NCI-H2171 (cell line): ENCODE measurements at places on chromosomes 11 and 22.

- DNase-seq: no peak
Observed at GRCh38 chr11:46979358-46979757, 42.8 kb downstream of the CSTPP1 start.

- no peak for DNase-seq
Observed at GRCh38 chr11:47889714-47890441, 41.7 kb upstream of the NUP160 start.

GRCh38 chr22:46504584-46504983 lies 32.8 kb downstream of the CELSR1 start:
- DNase-seq: no peak

DNA sequence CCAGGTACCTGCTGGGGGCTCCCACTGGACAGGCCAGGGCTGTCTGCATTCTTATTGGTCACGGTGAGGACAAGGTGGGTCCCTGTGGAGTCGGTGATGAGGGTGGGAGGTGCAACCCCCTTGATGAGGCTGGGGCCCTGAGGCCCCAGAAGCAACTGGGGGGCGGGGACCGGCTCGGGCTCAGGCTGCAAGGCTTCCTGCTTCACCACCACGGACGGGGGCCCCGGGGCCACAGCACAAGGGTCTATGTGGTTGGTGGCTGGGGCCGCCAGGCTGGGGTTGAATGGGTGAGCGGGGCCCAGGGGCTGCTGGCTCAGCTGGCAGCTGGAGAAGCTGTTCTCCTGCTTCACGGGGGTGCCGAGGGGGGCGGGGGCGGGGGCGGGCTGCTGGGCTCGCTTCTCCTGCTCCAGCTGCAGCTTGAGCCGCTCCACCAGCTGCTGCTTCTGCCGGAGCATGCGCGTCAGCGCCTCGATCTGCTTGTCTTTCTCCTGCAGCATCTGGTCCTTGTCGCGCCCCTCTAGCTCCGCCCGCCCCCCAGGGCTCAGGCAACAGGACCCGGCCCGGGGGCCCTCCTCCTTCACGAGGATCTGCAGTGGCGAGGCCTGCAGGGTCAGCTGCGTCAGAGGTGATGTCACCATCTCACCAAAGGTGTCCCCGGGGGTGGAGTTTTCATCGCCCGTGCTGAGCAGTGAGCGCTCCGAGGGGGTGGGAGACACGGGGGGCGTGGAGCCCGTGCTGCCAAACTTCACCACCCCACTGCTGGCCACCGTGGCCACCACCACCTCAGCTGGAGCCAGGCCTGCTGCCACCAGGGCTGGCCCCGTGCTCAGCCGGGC lies 48.2 kb downstream of the SGSM3 start:
- peak; percentile 96 for DNase-seq

GRCh38 chr11:79437981-79438630 lies 2.7 kb downstream of the TENM4 start:
- DNase-seq: peak; percentile 60

DNA sequence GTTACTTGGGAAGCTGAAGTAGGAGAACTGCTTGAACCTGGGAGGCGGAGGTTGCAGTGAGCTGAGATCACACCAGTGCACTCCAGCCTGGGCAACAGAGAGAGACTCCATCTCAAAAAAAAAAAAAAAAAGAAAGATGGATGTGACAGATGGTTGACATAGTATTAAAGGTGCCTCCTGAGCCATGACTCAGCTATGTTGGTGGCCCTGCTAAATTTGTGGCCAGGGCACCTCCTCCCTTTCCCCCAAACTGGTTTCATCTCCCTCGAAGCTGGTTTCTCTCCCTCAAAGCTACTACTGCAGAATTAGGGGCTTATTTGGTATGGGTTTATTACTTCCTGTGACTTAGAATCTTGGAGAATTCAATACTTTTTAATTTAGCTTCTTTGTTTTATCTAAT lies 31.5 kb downstream of the SDHD start:
- peak; percentile 17 for DNase-seq

- no peak for DNase-seq
Observed at GRCh38 chr11:44852159-44852747, 98.4 kb downstream of the TP53I11 start.
